ENCODE measurements at places on chromosomes 5 and 9.

GRCh38 chr9:129026442-129027223 lies 1.5 kb downstream of the SH3GLB2 start:
- DNase-seq = no peak

GRCh38 chr5:166430491-166431319 lies 1860.7 kb upstream of the WWC1 start:
- no peak for DNase-seq

DNA sequence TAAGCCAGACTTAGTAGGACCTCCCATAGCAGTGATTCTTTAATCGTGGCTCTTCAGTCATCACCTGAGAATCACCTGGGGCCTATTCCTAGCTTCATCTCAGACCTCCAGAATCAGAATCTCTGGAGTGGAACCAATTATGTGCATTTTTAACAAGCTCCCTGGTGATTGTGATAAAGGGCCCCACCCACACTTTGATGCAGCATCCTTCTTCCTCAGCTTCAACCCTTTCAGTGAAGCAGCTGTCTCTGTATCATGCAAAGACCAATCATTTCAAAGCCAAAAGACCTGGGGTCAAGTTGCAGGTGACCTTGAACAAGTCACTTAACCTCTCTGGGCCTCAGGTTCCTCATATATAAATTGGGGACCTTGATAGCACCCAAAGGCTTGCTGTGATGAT lies 17.1 kb downstream of the FBXO10 start:
- DNase-seq = no peak

DNA sequence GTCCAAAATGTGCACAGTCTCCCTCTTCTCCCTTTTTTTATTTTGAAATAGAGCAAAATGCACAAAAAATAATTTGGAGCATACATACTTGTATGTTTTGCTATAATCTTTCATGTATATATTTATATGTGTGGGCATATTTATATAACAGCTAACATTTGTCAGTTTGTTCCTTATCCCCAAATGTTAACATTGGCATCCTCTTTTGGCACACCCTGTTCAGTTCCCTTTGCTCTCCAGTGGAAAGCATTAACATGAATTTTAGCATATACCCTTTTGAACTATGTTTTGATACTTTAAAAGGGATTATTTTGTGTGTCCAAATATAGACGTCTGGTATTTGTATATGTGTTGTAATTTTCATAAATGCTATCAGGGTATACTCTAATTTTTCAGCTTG lies 306.2 kb downstream of the ARHGAP26 start:
- DNase-seq = no peak

- no peak for DNase-seq
These were observed 1.4 kb downstream of the PRR16 start for GRCh38 chr5:120465436-120465961.

GRCh38 chr5:97735209-97735608 lies 552.2 kb upstream of the RIOK2 start:
- no peak for DNase-seq

DNA sequence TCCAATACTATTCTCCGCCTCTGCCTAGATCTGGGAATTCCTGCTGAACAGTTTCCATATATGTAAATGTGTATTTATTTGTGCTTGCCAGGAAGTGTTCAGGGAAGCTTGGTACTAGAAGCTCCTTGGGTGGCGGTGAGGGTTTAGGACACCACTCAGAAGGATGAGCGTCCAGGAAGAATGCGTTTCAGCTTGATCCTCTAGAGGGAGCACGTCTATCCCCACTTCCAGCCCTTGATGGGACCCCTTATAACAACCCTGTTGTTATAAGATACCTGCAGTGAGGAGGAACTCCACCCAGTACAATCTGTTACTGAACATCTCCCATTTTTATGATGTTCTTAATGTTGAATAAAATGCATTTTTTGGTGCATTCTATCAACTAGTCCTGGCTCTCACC lies 88.9 kb downstream of the CYFIP2 start:
- DNase-seq = no peak

All from NCI-H2171 (cell line).